ENCODE measurements at places on chromosomes 3 and 15.

- DNase-seq: no peak
Observed at GRCh38 chr3:69997631-69998307, 1.8 kb upstream of the SAMMSON start.

GRCh38 chr3:42572278-42572677 is 9.5 kb downstream of the SEC22C start:
- no peak for DNase-seq

DNA sequence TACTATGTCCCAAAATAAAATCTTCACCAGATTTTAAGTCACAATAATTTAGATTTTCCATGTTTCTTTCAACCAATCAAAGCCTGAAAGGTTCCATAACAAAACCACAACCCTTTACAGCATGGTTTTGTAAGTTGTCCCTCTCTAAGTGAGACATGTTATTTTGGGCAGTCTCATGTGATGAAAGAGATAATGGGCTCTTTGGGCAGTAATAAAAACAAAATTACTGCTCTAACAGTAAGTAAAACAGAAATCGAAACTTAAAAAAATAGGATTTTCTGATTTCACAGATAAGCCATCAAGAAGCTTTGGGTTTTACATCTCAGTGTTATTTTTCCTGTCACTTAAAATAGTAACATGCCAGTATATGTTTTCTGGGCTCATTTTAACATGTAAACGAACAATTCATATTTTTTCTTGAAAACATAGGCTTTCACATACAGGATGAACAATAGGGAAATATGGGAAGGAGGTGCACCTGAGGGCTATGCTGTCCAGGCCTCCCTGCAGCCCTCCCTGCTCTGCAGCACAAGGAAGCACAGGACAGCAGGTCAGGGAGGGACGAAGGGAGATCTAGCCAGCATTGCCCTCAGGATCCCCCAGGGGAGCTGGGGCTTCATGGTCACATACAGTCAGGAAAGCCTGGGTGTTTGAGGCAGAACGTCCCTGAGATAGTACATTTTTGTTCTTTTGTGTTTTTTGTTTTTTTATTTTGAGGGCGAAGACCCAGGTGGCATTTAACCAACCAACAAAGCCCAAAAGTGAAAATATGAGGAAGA is 157.4 kb downstream of the SHOX2 start:
- no peak for DNase-seq

DNA sequence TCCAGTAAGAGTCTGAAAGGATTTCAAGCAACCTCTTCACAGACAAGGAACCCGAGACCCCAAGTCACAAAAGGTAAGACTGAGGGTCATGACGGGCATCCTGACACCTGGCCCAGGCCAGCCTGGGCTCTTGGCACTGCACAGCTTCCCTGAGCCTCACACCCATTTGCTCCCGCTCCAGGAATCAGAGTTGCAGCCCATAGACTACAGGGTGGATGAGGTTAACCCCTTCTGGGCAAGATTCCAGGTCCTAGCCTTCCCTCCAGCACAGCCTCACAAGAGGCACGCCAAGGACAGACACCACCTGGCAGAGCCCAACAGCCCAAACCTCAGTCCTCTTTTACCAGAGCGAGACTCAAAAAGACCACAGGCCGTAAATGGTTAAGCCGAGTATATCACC is 36.2 kb downstream of the RBPMS2 start:
- no peak for DNase-seq

GRCh38 chr15:51842852-51843737 is 13.6 kb downstream of the TMOD3 start:
- DNase-seq: no peak

DNA sequence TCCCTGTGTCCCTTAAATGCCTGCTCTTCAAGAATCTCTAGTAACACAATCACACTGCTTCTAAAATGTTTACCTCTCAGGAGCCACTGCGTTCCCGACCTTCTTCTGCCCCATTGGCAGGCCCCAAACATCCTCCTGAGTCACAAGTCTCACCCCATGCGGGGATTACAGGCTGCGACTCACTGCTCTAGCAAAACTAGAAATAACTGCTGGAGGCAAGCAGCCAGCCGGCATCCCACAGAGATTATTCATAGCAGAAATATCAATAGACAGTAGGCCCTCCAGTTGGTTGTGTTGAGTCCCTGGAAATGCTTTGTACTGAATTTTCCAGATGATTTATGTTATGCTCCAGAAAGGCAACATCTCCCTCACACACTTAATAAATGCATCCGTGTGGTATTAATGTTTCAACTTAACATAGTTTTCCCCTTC is 64.8 kb downstream of the RFTN1 start:
- no peak for DNase-seq
